Osteocyte (in vitro differentiated cells): ENCODE measurements at places on chromosomes 1 and 21. TPM values are rescaled to one million over a fixed set of nuclear protein-coding genes. Genes with fewer than 3 reads are reported as not detected.

The IFNGR2 gene
- 55.4 and 55.6 TPM in 2 replicates for total RNA-seq

- no peak overlapping the region for H3K4me3 ChIP-seq
- peak overlapping the region; percentile 86 for H3K27ac ChIP-seq
- DNase-seq = no peak
- H3K27me3 ChIP-seq = no peaks in the 10 kb centered on the region
These were observed 216.3 kb downstream of the COL11A1 start for GRCh38 chr1:102891868-102892625.

The BACE2 gene
- 49.5 and 55.4 TPM in 2 replicates for total RNA-seq

- H3K27ac ChIP-seq = peak overlapping the region; percentile 10
- H3K4me1 ChIP-seq = peaks cover 20% of the 10 kb centered on the region
- no peaks in the 10 kb centered on the region for H3K27me3 ChIP-seq
- H3K36me3 ChIP-seq = no peaks in the 10 kb centered on the region
- peak; percentile 64 for DNase-seq
These were observed 121.0 kb downstream of the GLIS1 start for GRCh38 chr1:53617851-53618499.

DNA sequence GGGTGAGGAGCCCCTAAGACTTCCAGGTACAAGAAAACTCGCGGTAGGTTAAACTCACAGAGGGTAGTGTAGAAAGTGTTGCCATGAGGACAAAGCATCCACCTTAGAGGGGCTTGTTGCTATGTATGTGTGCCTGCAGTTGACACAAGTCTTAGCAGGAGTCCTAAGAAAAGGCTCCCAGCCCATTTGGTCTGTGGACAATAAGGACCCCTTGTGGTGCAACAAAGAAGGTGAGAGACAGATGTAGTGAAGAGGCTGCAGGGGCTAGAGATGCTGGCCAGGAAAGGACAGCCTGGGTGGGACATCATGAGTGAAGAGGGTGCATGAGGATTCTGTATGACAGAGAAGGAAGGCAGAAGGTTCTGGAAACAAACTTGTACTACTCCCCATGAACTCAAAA is 36.3 kb upstream of the IL10 start:
- H3K27ac ChIP-seq = no peak overlapping the region
- no peaks in the 10 kb centered on the region for H3K4me1 ChIP-seq
- H3K27me3 ChIP-seq = peaks cover 29% of the 10 kb centered on the region
- no peak for DNase-seq
- no peak overlapping the region for H3K4me3 ChIP-seq

The MAB21L3 gene
- total RNA-seq = not detected in 2 replicates

- no peak for DNase-seq
- no peaks in the 10 kb centered on the region for H3K36me3 ChIP-seq
- H3K27ac ChIP-seq = peak overlapping the region; percentile 58
- peaks cover 46% of the 10 kb centered on the region for H3K4me1 ChIP-seq
These were observed 2.9 kb upstream of the INAVA start for GRCh38 chr1:200891774-200892157.

GRCh38 chr1:167077128-167077867 is 12.9 kb downstream of the GPA33 start:
- H3K4me1 ChIP-seq = no peaks in the 10 kb centered on the region
- no peaks in the 10 kb centered on the region for H3K36me3 ChIP-seq
- H3K27ac ChIP-seq = no peak overlapping the region
- no peak overlapping the region for H3K4me3 ChIP-seq
- DNase-seq = no peak

- DNase-seq = no peak
- H3K4me3 ChIP-seq = no peak overlapping the region
- H3K36me3 ChIP-seq = no peaks in the 10 kb centered on the region
- H3K27ac ChIP-seq = no peak overlapping the region
These were observed 30.5 kb downstream of the MROH7 start for GRCh38 chr1:54671985-54672608.

DNA sequence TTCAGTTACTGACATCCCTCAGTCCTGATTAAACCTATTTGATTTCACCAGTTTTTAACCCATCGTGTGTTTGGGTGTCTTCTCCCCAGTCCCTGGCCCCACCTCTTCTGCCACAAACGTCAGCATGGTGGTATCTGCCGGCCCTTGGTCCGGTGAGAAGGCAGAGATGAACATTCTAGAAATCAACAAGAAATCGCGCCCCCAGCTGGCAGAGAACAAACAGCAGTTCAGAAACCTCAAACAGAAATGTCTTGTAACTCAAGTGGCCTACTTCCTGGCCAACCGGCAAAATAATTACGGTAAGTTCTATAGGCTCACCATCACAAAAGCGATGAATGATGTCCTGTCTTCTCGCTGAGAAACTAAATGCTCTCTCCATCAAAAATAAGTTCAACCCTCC is 28.7 kb downstream of the NBPF3 start:
- H3K36me3 ChIP-seq = peaks cover 43% of the 10 kb centered on the region
- no peaks in the 10 kb centered on the region for H3K4me1 ChIP-seq
- DNase-seq = no peak
- no peak overlapping the region for H3K27ac ChIP-seq
- no peaks in the 10 kb centered on the region for H3K27me3 ChIP-seq

DNA sequence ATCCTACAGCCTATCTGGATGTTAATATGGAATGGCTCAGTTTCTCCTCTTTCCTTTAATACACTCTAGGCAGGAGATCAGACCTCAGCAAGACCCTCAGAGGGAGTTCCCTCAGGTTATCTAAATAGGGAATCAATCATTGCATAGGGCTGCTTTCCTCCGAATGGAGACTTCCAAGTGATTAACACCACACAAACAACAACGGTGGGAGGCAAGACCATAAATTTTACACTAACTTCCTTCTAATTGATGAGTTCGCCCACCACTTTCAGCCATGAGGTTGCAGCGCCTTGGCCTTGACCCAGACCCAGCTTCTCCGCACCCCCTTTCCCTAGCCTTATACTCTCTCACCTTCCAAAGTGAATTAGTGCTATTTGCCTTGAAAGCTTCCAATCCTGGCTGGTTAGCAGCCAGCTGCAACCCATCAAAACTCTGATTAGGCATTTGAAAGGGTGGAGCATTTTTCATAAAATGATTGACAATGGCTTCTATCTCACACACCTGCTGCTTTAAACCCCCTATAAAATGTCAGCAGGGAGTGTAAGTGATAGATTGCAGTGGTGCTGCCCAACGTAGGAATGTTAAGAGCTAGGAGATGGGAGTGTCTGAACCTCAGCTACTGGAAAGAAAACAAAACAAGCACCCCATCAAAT is 534.9 kb upstream of the USP24 start:
- no peak for DNase-seq
- H3K27me3 ChIP-seq = no peaks in the 10 kb centered on the region
- no peaks in the 10 kb centered on the region for H3K4me1 ChIP-seq
- no peak overlapping the region for H3K4me3 ChIP-seq
- peaks cover 3% of the 10 kb centered on the region for H3K36me3 ChIP-seq
- H3K27ac ChIP-seq = no peak overlapping the region

The CCDC17 gene
- total RNA-seq = 2.2 and 2.4 TPM in 2 replicates

- H3K4me1 ChIP-seq = peaks cover 28% of the 10 kb centered on the region
- no peaks in the 10 kb centered on the region for H3K36me3 ChIP-seq
- no peak for DNase-seq
These were observed 172.7 kb upstream of the FGGY start for GRCh38 chr1:59124166-59124565.

- no peak overlapping the region for H3K4me3 ChIP-seq
- no peak overlapping the region for H3K27ac ChIP-seq
- H3K4me1 ChIP-seq = no peaks in the 10 kb centered on the region
- peaks cover 52% of the 10 kb centered on the region for H3K27me3 ChIP-seq
These were observed 12.1 kb upstream of the DIPK1A start for GRCh38 chr1:92973203-92973897.

- no peak overlapping the region for H3K4me3 ChIP-seq
- peak; percentile 36 for DNase-seq
- H3K36me3 ChIP-seq = peaks cover 39% of the 10 kb centered on the region
These were observed 25.5 kb downstream of the MAN1C1 start for GRCh38 chr1:25641931-25642573.

DNA sequence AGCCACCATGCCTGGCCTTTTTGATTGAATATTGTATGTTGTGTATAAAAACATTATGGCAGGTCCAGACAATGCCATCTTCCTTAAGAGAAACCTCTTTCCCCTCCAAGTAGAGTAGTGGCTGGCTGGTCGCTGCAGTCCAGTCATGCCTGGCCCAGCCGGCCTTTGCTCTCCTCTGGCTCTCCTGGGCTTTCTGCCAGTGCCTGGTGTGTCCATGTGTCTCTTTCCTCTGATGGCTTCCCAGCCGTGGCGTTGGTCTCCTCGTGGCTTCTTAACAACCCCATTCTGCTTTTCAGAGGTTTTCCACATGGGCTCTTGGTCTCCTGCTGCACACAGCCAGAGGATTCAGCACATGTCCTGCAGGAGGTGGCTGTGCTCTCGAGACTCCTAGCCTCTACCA is 58.7 kb downstream of the DIP2A start:
- DNase-seq = no peak
- H3K27ac ChIP-seq = no peak overlapping the region
- H3K27me3 ChIP-seq = no peaks in the 10 kb centered on the region
- peaks cover 53% of the 10 kb centered on the region for H3K36me3 ChIP-seq
- H3K4me3 ChIP-seq = no peak overlapping the region

- H3K27ac ChIP-seq = peak overlapping the region; percentile 94
- H3K27me3 ChIP-seq = no peaks in the 10 kb centered on the region
- no peak for DNase-seq
- H3K4me1 ChIP-seq = peaks cover 71% of the 10 kb centered on the region
These were observed 43.5 kb downstream of the LGR6 start for GRCh38 chr1:202237052-202237451.

DNA sequence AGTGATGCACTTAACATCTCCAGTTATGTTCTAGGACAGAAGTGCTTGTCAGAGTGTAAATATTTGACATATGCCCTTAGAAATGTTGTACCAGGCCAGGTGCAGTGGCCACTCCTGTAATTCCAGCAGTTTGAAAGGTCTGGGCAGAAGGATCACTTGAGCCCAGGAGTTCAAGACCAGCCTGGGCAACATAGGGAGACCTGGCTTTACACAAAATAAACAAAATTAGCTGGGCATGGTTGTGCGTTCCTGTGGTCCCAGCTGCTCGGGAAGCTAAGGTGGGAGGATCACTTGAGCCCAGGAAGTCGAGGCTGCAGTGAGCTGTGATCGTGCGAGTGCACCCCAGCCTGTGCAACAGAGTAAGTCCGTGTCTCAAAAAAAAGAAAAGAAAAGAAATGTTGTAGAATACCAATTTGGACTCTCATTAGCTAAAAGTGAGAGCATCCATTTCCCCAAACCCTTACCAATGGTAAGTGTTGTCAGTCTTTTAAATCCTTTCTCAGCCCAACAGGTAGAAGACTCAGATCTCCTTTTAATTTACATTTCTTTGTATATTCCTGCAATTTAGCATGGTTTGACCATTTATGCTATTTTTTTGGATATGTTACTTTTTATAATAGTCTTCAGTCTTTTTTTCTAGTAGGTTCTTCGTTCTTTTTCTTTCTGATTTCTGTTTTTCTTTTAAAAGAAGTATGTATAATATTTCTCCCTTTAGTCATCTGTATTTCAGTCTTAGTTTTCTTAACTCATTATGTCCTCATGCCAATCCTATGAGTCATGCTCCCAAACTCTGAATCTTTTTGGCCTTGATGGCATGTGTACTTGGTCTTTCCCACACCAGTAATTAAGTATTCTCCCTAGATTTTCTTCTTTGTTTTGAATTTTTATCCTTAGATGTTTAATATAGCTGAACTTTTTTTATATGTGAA is 74.4 kb downstream of the CAMTA1 start:
- H3K4me1 ChIP-seq = peaks cover 58% of the 10 kb centered on the region
- peaks cover 18% of the 10 kb centered on the region for H3K36me3 ChIP-seq
- DNase-seq = no peak
- peak overlapping the region; percentile 92 for H3K27ac ChIP-seq
- no peaks in the 10 kb centered on the region for H3K27me3 ChIP-seq

GRCh38 chr1:234533975-234534876 is 55.2 kb upstream of the TARBP1 start:
- peak overlapping the region; percentile 21 for H3K4me3 ChIP-seq
- H3K27ac ChIP-seq = peak overlapping the region; percentile 96
- H3K27me3 ChIP-seq = no peaks in the 10 kb centered on the region
- no peaks in the 10 kb centered on the region for H3K36me3 ChIP-seq
- DNase-seq = peak; percentile 91
- peaks cover 63% of the 10 kb centered on the region for H3K4me1 ChIP-seq

GRCh38 chr1:5956022-5956830 is 36.0 kb downstream of the NPHP4 start:
- H3K4me3 ChIP-seq = no peak overlapping the region
- H3K27ac ChIP-seq = no peak overlapping the region
- H3K4me1 ChIP-seq = no peaks in the 10 kb centered on the region
- no peaks in the 10 kb centered on the region for H3K27me3 ChIP-seq
- no peak for DNase-seq
- H3K36me3 ChIP-seq = peaks cover 25% of the 10 kb centered on the region

The FYB2 gene
- total RNA-seq = not detected in 2 replicates

The HSD3B2 gene
- not detected in 2 replicates for total RNA-seq

DNA sequence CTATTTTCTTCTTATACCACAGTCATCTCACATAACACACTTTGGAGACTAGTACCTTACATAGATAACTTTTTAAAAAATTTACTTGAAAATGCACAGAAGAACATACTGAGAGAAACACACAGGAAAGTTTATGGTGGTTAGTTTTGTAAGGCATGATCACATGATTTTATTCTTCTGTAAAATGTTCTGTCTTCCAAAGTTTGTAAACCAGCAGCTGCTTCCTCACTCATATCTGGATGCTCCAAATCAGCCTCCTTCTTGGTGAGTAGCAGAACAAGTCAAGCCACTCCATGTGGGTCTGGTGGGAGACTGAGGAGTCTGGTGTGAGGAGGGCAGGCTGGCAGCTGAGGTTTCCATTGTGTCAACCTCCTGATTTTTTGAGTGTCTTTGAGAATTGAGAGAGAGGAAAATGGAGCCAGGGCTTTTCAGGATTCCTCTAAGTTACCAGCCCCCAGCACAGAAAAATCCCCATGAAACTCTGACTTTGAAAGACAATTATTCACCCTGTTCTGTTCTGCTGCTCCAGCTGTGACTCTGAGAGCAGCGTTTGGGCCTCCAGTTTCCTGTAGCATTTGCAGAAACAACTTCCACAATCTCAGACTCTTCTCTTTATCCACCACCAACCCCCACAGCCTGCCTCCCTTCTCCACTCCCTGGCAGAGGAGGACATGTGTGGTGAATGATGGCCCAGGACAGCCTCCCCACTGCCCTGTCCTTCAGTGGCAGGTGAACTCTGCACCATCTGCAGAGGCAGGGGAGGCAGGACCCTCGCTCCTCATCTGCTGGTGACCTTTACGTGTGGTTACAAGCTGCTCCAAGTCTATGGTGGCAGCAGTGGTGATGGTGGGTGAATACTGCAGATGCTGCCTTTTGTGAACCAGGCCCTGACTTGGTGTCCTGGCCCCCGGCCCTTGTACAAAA is 82.3 kb downstream of the FCRL5 start:
- peaks cover 10% of the 10 kb centered on the region for H3K27me3 ChIP-seq
- H3K4me1 ChIP-seq = no peaks in the 10 kb centered on the region
- no peak overlapping the region for H3K27ac ChIP-seq
- H3K36me3 ChIP-seq = no peaks in the 10 kb centered on the region
- DNase-seq = peak; percentile 48
